ENCODE measurements at places on chromosomes 11 and 22.
A peak's percentile ranks its signal among the peaks of the same experiment; 100 is the strongest.

GRCh38 chr22:46696614-46697013, 41.4 kb downstream of the CERK start:
- no peak for DNase-seq

DNA sequence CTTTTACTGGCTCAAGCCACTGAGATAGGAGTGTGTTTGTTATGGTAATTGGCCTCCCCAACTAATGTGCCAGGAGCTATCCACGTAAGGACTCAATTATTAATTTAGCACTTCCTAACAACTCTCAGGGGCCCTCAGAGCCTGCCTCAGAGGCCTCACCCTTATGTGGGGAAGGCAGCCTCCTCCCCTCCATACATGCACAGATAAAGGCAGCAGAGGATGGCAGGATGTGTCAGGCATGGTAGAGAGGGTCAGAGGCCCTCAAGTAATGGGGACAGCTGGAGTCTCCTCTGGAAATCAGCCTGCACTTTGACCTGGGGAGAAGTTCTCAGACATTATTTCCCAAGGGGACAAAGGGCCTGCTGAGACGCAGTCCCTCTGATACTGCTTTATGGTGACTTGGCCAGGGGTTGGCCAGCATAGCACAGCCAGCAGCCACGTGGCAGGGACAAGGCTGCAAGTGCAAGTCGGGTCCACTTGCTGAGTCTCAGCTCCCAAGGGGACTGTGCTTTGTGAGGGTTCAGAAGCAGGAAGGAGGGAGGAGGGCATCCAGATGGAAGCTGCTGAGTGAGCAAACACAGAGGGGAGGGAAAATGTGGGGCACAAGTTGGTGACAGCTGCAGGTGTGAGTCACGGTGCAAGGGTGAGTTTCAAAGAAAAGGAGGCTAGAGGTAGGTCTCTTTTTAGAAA, 17.0 kb downstream of the MOGAT2 start:
- no peak for DNase-seq

- DNase-seq = no peak
Observed at GRCh38 chr11:30788849-30789248, 202.7 kb upstream of the MPPED2 start.

DNA sequence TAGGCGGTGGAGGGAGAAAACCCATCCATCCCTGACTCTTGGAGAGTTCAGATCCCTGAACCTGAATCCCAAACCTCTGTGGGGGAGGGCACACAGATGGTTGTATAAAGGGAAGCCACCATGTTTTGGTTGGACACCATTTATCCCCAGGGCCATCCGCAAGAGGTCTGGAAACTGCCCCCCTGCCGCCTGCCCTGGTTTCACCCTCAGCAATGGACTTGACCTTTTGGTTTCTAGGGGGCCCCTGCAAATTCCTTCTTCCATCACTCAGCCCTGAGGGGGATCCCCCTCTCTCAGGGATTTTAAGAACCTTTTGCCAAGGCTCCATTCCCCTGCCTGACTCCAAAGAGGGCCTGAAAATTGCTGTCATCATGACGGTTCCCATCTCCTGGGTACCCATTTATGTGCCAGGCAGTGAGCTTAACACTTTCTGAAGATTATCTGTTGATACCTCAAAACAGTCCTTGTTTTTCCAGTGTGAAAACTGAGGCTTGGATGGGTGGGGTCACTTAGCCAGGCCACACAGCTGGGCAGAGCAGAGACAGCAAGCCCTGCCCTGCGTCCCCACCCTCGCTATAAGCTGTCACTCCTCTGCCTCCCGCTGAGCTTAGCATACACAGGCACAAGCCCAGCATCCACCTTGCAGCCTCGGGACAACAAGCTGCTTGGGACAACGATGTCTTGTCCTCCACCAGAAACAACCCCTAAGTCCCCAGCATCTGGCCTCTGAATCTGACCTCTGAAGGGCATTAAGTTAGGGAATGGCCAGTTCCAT, 33.2 kb upstream of the CRYBB3 start:
- DNase-seq = no peak

- no peak for DNase-seq
Observed at GRCh38 chr11:11667056-11667455, 45.3 kb upstream of the GALNT18 start.

GRCh38 chr22:20139391-20140106, 7.9 kb downstream of the ZDHHC8 start:
- DNase-seq = no peak

GRCh38 chr11:101456812-101457211, 127.0 kb downstream of the TRPC6 start:
- DNase-seq = no peak

DNA sequence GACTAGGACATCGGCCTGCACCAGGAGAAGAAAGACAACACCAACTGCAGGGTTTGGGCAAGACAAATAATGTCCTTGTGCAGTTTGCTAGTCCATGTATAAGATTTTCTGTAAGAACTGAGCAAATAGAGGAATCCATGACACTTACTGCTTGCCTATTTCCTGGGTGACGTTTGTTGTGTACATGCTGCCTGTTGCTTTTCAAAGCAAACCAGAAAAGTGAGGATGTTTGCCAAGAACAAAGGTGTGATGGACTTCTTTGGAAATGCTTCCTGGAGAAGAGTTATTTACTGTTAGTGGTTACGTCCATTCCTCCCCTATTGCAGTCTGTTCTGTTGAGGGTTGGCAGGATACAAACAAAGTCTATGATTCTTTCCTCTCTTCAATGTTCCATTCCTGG, 126.5 kb downstream of the CASP12 start:
- DNase-seq = no peak

- DNase-seq = no peak
Observed at GRCh38 chr22:48718818-48719500, 1108.7 kb downstream of the BRD1 start.

- DNase-seq = no peak
Observed at GRCh38 chr22:50146439-50147238, 23.9 kb upstream of the PANX2 start.

DNA sequence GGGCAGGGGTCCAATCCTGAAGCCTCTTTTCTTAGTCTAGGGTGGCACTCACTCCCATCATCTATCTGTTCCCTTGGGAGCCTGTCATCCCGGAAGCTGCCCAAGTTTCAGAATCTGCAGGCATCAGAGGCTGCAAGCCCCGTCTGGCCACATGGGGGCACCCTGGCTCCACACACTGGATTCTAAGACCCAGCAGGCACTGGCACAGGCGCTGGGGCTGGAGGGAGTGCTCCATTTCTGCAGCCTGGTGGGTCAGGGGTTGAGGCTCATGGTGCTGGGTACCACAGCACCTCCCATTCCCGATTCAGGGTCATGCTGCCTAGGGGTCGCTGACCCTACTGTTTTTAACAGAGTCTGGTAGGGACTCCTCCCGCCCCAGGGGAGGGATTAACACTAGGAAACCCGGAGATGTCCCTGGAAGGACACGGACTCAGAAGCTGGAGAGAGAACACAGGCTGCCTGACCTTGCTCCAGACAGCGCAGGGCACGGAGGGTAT, 243.9 kb upstream of the SYN3 start:
- peak; percentile 18 for DNase-seq

GRCh38 chr11:13667795-13668101, 720 bp upstream of the FAR1 start:
- no peak for DNase-seq

- no peak for DNase-seq
Observed at GRCh38 chr11:8338138-8338537, 74.5 kb upstream of the LMO1 start.

GRCh38 chr11:26201411-26201810, 130.5 kb upstream of the ANO3 start:
- DNase-seq = no peak

GRCh38 chr11:33910958-33911339, 19.1 kb upstream of the LMO2 start:
- no peak for DNase-seq

GRCh38 chr11:46865340-46865739, 19.3 kb upstream of the CKAP5 start:
- DNase-seq = no peak

DNA sequence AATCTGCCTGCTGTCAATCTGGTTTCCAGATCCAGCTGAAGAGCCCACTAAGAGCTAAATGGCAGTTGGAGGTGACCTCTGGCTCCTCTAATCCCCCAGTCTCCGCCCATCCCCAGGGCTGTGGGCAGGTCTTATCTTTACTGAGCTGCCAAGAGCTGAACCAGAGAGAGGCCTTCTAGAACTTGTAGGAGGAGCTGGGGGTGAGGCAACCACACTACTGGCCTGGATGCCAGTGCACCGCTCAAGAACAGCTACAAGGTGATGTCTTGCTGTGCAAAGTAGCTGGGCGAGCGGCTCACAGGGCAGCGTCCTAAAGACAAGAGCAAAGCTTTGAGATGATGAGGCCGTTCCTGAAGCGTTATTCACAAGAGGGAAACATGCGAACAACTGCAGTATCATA, 374.6 kb downstream of the CTTN start:
- DNase-seq = no peak

GRCh38 chr22:36369922-36370791, 17.6 kb downstream of the MYH9 start:
- no peak for DNase-seq

GRCh38 chr11:117395476-117395875, 67.8 kb downstream of the CEP164 start:
- DNase-seq = no peak
